T-helper 2 cell treated with Interferon-gamma antibody and Interleukin-4, amounts not matched to agents 5 μg/mL and 100 μg/mL, for 36 hours (primary cell): ENCODE measurements at places on chromosomes 3 and 15.

DNA sequence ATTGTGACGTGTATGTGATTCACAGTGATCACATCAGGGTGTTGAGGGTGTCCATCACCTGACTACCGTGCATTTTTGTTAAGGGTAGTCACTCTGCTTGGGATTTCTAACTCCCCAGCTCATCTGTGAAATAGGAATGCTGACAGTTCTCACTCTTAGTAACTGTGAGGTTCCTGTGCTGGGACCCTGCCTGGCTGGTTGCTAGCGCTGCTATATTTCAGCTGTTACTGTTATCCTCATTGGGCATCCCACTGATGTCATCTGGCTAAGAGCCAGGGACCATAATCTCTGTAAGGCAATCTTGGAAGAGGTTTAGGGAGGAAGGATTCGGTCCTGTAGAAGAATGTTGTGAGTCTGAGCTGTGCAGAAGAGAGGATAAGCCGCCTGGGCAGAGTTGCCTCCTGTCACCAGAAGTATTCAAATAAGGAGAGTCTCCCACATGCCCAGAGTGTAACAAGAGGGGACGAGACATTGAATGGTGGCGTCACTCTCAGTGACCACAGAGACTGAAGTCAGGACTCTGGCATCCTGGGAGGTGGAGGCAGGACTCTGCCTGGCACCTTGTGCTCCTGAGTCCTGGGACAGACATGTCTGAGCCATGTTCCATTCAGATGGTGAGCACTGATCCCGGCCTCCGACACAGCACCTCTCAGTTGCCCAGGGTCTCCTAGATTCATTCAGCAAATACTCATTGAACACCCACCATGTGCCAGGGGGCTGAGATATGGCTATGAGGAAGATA is 52.2 kb downstream of the FBLN2 start:
- no peak for DNase-seq

DNA sequence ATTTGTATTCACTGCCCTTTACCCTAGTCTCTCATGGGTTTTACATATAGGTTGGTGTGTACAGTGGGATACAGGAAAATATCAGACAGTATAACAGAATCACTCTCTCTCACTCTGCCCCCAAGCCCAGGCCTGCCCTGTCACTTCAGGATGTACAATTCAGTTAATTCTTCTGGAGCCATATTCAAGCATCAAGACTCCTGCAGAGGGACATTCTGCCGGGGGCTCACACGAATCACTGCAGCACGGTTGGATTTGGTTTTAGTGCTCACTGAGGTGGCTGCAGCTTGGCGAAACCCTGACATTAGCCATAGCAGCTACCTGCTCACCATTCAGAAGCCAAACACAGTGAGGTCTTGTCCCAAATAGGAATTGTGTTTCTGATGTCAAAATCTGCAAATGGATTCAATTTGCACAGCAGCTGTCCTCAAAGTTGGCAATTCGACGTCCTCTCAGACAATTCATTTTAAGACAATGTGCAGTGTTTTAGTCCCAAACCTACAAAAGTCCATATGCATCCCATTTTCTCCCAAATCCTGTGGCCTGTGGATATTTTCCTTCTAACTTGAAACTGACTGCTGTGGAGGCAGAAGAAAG is 82.9 kb downstream of the CHSY1 start:
- no peak for DNase-seq

DNA sequence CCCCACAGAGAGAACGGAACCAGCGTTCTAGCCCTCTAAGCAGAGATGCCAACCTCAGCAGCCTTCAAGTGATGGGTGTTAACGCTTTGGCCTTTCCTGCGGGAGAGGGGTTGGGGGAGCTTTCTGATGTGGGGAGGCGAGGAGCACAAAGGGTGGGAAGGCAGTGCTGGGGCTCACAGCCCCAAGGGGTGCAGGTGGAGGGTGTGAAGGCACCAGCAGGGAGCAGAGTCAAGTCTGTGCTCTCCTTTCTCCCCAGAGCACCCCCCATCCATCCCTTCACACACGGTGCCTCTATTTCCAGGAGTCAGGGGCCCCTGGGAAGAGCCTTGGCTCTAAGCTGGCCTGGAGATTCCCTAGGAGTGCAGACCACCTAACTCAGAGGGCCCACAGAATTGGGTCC is 4.1 kb downstream of the C15orf62 start:
- DNase-seq = no peak

DNA sequence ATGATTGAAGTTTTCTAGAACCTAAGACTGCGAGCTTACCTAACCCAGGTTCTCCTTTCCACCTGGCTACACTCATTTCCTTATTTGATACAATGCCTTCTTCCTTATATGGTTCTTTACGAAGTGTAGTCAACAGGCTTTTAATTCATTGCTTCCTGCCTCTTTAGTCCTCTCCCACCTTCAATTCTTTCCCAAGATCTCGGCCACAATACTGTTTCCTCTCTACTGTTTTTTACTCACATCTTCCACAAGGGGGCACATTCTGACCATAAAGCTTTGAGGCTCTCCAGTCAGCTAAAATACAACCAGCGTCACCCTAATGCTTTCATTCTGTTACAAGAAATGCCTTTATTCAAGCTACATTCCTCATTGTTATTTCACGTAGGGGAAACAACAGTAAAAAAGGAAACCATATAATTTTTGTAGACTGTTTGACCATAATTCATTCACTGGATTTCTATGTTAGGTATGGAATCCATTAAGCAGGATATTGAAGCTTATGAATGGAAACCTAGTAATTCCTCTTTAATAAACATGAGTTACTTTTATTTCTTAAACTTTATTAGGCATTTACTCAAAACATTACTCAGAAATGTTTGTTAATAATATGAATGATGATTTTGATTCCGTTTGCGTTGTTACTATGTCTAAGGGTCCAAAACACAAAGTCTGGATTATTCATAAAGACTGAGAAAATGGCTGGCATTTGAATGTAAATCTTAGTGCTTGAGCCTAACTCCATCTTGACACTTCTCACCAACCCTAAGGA is 29.5 kb upstream of the VEPH1 start:
- no peak for DNase-seq

GRCh38 chr3:146546366-146546965 is 2.1 kb upstream of the PLSCR1 start:
- no peak for DNase-seq

DNA sequence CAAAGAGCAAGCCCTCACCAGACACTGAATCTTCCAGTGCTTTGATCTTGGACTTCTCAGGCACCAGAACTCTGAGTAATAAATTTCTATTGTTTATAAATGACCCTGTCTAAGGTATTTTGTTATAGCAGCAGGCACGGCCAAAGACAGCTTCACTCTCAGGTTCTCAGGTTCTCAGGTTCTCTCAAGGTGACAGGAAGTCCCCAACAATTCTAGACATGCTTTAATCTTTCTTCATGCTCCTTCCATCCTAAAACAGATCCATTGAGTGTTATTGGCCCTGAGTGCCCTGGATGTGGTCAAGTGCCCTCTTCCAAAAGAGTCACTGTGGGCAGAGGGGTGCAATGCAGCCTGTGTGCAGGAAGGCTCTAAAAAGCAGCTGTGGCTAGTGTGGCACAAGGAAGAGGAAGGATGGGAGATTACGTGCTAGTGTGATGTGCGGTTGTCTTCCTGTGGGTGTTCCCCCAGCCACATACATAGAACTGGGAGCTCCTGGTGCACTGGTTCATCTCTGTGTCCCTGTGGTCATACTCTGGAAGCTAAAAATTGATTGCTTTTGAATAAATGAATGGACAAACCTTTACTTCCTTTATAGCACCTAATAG is 11.0 kb upstream of the RAB7A start:
- peak; percentile 38 for DNase-seq

- DNase-seq = no peak
Measured at GRCh38 chr3:136434429-136434828, 184.3 kb downstream of the PCCB start.
